ENCODE measurements at places on chromosomes 5 and 9.

DNA sequence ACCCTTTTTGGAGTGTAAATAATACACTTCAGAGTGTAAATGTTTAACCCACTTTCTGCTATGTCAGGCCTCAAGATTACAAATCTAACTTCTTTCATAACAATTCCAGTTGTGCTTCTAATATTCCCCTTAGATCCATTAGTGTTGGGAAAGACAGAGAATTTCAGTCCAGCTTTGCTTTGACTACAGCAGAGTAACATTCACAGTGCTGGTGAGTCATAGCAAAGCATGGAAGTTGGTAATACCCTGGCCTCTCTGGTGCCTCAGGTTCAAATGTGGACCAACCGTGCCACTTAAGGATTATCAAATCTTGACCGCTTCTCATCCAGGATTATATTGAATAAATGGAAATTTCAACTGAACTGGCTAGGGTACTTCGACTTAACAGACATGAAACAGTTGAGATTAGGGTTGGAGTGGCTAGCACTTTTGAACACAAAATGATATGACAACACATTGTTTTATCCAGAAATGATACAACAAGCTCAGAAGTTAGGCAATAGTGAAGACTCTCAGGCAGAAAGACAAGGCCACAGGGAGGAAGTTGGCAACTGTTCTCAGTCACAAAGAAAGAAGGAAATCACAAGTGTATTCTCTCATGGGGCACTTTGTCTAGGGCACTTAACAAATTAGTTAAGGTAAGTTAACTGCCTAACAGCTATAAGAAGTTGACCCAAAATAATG, 24.4 kb upstream of the RASA1 start:
- no peak for DNase-seq

DNA sequence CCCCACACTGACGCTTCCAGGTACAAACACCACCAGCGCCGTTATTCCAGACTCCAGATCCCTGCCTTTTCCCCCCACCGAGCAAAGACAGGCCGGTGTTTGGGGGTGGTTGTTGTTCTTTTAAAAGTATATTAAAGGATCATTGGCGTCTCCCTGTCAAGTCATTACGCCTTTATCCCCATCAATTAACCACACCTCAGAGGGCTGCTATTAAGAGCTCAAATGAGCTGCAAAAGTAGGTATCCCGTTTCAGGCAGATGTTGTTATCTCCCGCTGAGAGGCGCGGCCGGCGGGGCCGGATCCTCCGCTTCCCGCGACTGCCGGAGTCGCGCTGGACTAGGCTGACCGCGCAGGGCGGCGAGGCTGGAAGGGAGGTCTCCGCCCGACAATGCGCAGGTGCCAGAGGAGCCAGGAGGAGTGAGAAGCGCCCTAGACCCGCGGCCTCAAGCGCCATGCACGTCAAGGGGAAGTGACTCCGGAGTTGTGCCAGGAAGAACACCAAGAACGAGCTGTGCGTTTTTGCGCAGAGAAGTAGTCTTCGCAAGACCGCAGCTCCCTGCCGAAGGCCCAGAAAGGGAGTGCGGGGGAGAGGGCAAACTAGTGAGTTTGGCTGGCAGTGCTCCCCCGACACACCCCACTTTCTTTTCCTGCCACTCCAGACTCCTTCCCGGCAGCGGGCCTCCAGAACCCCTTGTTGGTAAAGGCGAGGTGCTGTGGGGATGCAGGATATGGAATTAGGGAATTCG, 8.2 kb downstream of the NR2F1-AS1 start:
- no peak for DNase-seq

DNA sequence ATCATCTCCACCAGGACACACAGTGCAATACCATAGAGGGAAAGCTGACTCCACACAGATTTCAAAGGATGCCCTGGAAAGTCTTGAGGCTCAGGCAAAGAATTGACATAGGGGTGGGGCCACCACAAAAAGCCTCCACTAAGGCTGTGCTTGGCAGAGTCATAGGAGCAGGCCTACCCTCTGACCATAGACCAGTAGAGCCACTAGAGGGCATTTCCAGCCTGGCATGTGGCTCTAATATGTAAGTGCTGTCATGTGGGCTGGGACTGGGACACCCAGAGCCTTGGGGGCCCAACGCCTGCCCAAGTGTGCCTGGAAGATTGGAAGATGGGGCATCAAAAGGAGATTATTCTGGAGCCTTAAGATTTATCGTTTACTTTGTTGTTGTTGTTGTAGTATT, 726.0 kb downstream of the DNAH5 start:
- no peak for DNase-seq

GRCh38 chr5:68431186-68431585, 215.6 kb downstream of the PIK3R1 start:
- DNase-seq: no peak

GRCh38 chr5:72439192-72439591, 68.0 kb downstream of the ZNF366 start:
- no peak for DNase-seq

DNA sequence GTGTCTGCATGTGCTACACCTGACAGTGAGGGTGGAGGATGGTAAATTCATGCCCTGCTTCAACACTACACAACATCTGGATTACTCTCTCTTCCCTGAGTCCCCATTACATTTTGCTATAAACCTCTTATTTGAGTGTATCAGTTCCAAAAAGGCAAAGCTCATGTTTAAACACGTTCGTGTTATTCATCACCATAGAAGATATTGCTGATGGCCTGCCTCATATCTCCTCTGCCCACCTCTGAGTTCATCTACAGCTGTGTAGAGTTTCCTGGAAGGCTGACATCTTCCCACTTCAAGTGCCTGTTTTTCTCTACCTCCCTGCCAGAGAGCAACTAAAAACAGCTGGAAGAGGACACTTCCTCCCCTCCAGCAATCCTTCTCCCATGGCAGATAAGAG, 433.2 kb downstream of the ISL1 start:
- DNase-seq: no peak

DNA sequence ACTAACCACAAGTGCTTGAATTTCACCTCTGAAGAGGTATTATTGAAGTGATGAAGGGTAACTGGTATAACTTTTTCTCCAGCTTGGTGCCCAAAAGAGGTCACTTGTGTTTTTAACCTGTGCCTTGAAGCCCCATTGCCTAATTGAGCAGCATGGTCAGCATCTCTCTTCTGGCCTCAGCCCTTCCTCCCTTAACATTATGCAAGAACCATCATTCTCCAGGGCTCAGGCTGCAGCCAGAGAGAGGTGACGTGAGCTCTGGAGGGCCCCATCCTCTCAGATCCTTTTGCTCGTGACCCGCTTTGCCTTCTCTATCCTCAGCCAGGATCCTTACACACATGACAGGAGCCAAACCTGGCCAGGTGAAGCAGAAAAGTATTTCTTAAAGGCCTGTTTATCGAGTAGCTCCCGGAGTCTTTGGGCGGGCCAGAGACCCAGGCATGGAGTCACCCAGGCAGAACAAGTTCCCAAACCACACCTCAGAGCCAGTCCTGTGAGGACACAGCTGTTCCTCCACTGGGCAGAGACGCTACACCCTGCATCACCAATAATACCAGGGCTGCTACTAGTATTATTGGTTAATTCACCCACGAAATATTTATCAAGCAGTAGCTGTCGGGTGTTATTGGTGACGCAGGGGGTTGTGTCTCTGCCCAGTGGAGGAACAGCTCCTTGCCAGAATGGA, 29.6 kb upstream of the BOD1 start:
- DNase-seq: no peak

GRCh38 chr5:147170603-147171002, 64.2 kb upstream of the STK32A start:
- DNase-seq: no peak

GRCh38 chr9:78821126-78821822, 524.3 kb downstream of the PSAT1 start:
- DNase-seq: peak; percentile 36

DNA sequence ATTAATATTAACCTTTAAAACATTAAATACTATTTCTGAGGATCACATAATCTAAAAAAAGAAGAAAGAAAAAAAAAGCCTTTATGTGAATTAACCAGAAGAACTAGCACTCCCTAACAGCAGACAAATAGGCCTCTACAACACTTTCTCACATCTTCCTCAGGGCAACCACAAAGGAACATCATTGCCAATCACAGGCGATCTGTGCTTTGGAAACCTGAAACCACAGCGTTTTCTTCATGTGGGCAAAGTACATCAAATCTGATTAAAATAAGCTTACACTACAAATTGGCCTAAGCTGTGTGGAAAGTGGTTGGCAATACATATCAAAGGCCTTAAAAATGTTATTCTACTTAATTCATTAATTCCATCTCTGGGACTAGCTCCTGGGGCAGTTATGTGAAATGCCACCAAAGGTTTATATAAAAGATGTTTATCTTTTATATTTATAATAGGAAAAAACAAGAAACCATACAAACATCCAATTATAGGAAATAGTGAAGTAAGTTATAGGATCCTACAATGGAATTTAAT, 184.8 kb upstream of the TBCA start:
- DNase-seq: peak; percentile 23

- no peak for DNase-seq
These were observed 2.4 kb upstream of the PITX1 start for GRCh38 chr5:135036405-135036804.

DNA sequence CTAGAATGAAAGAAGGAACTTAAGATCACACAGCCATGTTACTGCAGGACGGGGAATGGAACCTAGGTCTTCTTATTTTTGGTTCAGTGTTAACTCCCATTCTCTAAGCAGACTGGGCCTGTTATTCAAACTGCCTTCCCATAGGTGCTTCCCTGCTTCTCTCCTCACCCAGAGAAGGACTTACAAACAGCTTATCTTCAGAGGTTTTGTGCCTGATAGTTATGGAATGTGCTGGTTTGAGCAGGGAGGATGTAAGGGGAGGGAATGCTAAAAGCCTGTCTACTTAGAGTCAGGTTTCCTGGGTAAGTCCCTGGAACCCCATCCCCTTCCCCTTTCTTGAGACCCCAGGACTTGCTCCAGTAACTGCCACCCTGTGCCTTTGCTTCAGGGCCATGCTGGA, 4.2 kb upstream of the PSMD5 start:
- no peak for DNase-seq

- no peak for DNase-seq
These were observed 53.0 kb upstream of the NXNL2 start for GRCh38 chr9:88481933-88482332.

GRCh38 chr5:167339205-167339604, 952.2 kb upstream of the WWC1 start:
- no peak for DNase-seq

GRCh38 chr9:137186385-137186784, 2.0 kb downstream of the ANAPC2 start:
- no peak for DNase-seq

DNA sequence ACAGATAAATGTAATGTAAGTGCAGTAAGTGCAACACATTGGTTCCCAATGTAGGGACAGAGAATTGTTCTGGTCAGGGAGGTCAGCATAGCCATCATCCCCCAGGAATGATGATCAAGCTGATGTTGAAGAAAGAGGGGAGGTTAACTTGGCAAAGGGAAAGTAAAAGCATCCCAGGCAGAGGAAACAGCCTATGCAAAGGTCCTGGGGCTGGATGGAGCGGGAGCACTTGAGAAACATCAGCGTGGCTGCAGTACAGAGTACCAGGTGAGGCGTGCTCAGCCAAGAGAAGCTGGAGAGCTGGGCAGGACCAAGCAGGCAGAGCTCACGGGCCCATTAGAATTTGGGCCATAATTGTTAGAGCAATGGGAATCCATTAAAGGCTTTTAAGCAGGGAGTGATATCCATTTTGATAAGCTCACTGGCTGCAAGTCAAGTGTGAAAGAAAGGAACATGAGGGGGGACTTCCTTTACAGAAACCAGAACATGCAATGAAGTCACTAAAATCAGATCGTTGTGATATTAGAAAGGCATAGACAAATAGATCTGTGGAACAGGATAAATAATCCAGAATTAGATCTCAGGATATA, 50.1 kb upstream of the HAND1 start:
- no peak for DNase-seq

GRCh38 chr9:105449081-105449480, 1.2 kb downstream of the FSD1L start:
- no peak for DNase-seq

- no peak for DNase-seq
These were observed 80.5 kb upstream of the LMX1B start for GRCh38 chr9:126532951-126533925.

- DNase-seq: peak; percentile 1
These were observed at the start of gene LRRC14B for GRCh38 chr5:191036-191948. Gene LRRC14B, plus strand, starts transcription at chr5:191495. Its CDS starts 44 bp downstream, at chr5:191539.

GRCh38 chr5:378301-378891, 56.9 kb downstream of the AHRR start:
- no peak for DNase-seq

DNA sequence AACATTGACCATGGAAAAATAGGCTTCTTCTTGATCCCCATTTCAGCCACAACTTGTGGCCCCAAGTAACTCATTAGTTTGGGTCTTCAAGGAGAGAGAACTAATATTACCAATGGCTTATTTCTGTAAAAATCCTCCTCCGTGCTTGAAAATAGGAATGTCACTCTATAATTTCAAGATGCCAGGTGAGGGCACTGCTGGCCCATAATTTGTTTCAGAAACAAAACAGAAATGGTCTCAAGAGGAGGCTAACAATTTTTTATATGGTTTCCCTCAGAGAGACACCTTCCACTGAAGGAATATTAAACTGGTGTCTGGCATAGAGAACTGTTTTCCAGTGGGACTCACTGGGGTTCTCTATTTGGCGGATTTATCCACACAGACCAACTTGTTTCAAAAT, 437.0 kb upstream of the TRPC7 start:
- no peak for DNase-seq

DNA sequence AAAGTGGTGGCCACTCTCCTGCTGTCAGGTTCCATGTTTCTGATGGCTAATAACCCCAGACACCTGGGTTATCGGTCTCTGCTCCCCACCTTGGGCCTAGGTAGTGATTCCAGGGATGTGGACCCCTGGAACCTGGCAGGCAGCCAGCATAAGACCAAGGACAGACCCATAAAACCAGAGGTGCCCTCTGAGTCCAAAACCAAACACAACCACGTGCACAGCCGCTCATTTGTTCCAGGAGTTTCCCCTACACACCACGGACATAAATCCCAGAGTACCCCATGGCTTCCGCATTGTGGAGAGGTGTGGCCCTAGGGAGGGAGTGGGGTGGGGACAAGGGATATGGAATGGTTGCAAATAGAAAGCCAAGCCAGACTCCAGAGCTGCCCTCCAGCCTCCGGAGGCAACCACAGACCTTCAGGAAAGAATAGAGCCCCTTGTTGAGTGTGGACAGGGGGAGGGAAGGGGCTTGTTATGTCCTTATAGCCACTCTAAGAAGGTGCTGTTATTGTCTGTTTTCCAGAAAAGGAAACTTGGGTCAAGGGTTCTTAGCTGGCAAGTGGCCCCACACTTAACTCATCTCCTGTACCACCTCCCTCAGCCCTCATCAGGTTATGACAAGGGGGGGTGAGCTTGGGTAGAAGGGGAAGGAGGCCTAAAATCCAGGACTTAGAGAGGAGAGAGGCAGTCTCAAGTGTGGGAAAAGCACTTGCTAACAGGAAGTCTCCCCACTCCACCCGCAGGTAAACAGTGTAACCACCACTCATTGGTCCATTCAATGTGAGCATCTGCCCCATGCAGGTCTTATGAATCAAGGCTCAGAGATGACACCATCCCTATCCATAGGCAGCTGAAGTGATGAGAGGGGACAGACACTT, 23.6 kb upstream of the CYSTM1 start:
- DNase-seq: no peak

Data from CD4-positive, alpha-beta T cell treated with Interferon alpha-2 for 1 hour (primary cell).